ENCODE measurements at places on chromosomes 4 and X.

GRCh38 chr4:38105475-38106220 is 145.4 kb downstream of the PTTG2 start:
- DNase-seq: no peak

DNA sequence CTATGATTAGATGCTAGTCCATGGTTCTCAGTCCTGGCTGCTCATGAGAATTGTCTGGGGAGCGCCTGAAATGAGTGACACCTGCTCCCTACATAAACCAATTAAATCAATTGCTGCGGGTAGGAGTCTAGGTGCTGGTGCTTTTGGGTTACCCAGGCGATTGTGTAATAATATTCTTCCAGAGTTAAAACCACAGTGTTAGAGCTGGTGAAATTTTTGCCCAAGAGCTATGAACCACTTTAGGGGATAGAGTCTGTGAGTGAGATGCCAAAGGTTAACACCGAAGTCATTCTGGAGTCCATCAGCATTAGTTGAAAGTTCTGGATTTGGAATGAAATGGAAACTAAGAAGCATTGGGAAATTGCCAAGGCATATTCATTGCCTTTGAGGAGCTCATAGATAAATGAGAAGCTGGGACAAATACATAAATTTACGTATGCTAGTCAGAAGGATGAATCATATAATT is 15.3 kb downstream of the PDK3 start:
- no peak for DNase-seq

DNA sequence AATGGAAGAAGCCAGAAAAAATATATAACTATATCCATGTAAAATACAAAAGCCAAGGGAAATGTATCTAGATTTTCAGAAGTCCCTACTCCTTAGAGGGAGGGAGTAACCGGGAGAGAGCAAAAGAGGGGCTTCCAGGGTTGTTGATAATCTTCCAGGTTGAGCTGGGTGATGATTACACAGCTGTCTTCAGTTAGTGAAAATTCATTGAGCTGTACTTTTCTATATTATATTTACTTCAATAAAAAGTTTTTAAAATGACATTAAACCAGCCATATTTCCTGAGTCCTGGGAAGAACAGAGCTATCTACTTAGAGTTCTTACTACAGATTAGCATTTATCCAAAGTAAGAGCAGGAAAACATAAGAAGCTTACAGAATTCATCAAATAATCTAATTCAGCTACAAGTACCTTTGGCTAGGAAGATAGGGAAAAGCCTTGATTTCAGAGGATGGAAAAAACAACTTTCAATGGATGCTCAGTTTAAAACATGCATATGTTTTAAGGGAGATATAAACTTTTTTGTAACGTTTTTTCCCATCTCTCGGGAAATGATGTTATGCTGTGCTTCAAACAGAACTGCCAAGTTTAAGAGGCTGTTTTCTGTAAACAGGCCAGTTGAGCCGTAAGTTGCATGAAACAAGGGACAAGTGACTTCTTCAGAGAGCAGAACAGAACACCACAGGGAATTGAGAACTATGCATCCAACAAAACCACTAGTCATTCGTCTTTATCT is 204.6 kb downstream of the SCFD2 start:
- no peak for DNase-seq

- DNase-seq: no peak
Observed at GRCh38 chrX:7219153-7219705, 71.3 kb upstream of the PUDP start.

Data from fibroblast of skin of right biceps (primary cell).